ENCODE measurements at places on chromosomes 5 and 9.
A peak's percentile ranks its signal among the peaks of the same experiment; 100 is the strongest.

- DNase-seq = no peak
Observed at GRCh38 chr5:58446024-58446423, 13.9 kb downstream of the PLK2 start.

- DNase-seq = peak; percentile 61
Observed at GRCh38 chr5:86917117-86917579, 299.4 kb downstream of the COX7C start.

DNA sequence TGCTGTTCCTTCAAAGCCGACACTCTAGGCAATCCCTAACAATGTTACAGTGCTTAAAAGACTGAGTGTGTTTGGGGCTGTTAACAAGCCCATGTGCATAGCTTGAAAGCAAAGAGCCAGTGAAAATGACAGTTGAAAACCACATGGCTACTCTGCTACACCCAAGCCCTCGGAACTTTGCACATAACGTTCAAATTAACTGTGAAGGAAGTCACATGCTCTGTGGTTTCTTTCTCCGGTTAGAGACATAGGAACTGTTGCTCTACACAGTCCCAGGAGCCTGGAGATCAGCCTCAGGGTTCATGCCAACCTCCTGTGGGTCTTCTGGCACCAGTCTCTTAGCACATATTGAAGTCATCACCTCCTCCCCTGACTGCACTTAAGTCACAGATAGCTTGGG lies 51.1 kb downstream of the C9orf152 start:
- DNase-seq = no peak

GRCh38 chr9:114287001-114287762 lies 35.7 kb upstream of the ORM1 start:
- no peak for DNase-seq

GRCh38 chr5:140563596-140563995 lies 802 bp downstream of the APBB3 start:
- peak; percentile 28 for DNase-seq

DNA sequence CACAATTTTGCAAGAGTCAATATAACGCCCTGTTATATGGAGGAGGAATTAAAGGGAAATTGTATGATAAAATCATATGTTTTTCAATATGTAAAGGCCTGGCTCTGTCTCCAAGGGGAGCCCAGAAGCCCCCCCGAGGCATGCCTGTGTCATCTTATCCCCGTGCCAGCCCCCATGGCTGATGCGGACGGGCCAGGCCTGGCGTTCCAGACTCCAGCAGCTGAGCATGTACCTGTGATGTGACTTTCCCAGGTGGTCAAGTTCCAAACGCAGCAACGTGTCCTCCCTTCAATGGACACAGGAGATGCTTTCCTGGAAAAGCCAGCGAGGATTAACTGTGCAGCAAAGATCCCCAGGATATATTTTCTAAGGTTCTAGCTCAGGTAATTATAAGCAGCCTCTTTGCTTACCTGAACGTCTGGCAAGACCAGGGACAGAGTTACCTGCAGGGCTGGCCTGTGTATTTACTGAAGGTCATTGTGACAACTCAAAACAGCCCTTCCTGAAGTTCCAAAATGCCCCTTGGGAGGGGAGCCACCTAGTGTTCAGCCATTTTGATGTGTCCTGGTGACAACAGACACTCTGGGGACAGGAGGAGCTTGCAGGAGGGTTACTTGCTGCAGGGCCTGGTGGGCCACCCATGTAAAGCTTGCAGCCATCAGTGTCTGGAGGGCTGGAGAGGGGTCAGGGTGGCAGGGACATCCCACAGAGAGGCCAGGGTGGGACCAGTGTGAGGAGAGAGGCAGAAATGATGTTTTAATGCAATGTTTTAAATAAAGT lies 53.3 kb upstream of the RNU6ATAC start:
- peak; percentile 21 for DNase-seq

DNA sequence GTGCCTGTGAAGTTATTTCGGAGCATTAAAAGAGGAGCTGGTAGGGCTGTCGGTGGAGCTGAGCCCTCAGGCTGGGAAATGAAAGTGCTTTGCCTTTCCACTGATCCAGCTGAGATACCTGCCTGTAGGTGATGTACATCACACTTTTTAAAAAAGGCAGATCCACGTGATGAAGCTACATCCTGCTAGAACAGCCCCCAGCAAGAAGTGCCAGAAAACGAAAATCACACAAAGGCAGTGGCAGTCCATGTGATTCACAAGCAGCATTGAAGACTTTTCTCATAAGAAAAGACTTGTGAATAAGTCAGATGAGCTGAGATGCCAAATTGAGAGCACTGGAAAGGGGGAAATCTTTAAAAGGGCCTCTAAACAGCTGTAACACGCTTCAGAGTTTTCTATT lies 765.1 kb downstream of the PTPRD start:
- DNase-seq = no peak

GRCh38 chr5:57411982-57412381 lies 70.6 kb downstream of the ACTBL2 start:
- DNase-seq = no peak

DNA sequence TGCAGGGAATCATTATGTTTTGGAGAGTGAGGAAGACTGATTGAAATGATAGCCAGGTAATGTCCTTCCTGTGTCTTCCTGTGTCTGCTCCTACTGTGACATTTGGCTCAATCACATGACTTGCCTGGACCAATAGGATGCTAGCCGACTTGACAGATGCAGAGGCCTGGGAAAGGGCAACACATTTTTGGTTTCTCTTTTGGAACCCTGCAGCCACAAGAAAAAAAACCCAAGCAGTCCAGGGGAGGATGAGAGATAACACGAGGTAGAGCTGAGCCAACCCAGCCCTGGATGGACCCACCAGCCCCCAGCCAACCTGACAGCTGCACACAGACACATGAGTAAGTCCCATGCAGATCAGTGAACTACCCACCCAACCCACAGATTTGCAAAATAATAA lies 256.1 kb upstream of the SMARCA2 start:
- no peak for DNase-seq

DNA sequence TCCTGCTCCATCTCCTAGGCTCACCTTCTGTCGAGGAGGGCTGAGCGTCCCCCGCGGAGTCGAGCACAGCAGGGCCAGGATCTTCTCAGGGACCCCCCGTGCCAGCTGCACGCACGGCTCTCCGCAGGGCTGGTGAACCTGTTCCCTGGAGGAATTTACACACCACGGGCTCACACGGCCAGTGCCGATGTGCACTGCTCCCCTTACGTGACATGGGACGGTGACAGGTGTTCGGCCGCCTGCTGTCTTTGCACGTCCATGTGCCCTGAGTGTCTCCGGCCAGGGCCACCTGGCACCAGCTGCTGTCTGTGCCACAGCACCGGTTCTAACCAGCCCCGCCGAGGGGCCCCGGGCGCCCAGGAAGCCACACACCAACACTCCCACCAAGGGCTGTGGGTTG lies 8.7 kb upstream of the AGPAT2 start:
- no peak for DNase-seq

DNA sequence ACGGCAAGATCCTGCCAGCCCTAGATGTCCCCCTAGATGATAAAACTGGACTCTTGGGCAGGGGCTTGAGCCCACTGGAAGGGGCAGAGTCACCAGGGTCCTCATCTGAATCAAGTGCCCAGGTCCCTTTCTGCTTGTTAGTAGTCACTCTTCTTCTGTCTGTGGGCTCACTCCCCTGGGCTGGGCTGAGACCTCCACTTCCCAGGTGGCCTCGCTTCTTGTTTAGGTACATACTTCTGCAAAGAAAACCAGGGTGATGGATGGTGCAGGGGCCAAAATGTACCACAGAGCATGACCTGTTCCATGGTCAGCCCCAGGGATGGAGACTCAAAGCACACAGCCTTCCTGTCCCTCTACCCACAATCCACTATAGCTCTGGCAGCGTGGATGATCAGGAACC lies 845 bp upstream of the SLC46A2 start:
- DNase-seq = no peak

- DNase-seq = no peak
Observed at GRCh38 chr5:168612996-168613395, 33.8 kb upstream of the PANK3 start.

DNA sequence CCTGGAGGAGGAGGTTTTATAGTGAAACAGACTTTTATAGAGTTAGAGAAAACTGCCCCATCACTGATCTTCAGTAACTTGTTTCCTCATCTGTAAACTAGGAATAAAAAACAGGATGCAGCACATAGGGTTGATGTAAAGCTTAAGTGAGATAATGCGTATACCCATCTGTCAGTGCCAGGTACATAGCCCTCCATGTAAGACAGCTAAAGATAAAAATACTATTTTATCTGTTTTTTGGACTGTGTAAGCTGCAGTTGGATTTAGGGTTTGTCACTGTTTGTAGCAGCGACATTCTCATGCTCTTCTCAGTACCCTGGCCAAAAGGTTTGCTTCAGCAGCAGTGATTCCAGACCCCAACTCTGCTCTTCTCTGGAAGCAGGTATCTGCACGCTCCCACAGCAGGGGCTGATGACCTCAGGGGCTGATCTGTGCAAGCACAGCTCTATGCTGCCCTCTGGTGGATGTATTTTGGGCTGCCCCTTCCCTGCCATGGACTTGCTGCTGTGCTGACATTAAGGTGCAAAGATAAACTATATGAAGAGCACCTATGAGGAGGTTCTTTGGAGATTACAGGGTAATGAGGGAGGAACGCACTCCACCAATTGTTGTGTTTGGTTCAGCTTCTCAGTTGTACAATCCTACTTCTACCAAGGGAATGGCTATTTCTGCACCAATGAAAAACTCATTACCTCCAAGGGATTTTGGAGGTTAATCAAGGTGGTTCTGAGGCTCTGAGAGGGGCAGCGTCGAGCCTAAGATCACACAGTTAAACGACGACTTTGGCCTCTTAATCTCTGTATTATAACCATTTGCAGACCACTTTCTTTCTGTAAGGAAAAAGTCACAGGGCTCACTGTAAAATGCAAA lies 13.1 kb downstream of the HMHB1 start:
- peak; percentile 52 for DNase-seq

- no peak for DNase-seq
Observed at GRCh38 chr9:109593612-109594011, 95.5 kb upstream of the PTPN3 start.

DNA sequence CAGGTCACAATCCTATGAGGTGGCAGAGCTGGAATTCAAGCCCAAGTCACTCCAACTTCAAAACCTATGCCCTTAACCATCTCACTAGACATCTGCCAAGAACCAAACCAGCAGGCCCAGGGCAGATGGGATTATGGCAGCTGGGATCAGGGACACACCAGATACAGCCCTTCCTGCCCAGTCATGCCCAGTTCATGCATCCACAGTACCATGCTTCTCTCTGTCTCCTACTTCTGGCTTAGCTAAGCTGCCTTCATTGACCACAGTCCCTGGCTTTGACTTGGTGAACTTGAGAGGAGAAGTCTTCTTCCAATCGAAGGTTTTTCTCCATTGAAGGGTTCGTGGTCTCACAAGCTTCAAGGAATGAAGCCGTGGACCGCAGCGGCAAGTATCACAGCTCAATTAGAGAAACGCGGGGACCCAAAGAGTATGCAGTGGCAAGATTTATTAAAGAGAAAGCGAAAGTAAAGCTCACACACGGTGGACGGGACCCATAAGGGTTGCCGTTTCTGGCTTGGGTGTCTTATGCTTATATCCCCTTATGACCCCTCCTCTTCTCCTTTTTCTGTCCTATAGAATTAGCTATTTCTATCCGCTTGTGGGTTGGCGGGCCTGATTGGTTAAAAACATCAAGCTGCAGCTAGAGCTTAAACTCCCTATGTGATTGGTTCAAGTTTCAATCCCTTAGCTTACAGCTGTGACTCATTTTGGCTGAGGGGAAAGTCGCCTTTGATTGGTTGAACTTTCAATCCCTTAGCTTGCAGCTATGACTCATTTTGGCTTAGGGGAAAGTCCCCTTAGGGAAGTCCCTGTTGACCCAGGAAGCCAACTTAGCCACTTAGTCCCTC lies 101.2 kb downstream of the TRIM36 start:
- peak; percentile 70 for DNase-seq

All from RKO (cell line).